ENCODE measurements at places on chromosomes 4 and X. TPM values are rescaled to one million over a fixed set of nuclear protein-coding genes. Genes with fewer than 3 reads are reported as not detected.

Gene LONRF3
- 8.4 TPM for total RNA-seq

Gene SH3D19
- total RNA-seq = 71.5 TPM

- no peak for DNase-seq
Observed at GRCh38 chr4:77006753-77007353, 57.3 kb downstream of the SEPTIN11 start.

DNA sequence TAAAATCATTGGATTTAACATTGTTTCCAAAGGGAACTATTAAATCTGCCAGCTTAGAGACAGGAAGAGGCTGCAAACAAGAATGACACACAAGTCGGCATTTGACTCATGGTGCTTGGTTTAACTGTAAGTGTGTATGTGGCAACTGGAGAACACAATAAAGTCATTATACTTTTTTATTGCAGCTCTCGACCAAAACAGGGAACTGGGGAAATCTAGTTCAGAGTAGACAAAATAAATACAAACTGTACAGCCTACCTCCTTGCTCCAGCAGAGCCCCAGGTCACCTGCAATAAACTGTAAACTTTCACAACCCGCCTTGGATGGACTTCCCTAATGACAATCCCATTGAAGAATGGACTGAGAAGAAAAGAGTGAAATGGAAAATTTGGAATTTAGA is 24.0 kb downstream of the NPY5R start:
- DNase-seq = no peak

- no peak for DNase-seq
Observed at GRCh38 chr4:54315561-54316538, 86.8 kb downstream of the PDGFRA start.

DNA sequence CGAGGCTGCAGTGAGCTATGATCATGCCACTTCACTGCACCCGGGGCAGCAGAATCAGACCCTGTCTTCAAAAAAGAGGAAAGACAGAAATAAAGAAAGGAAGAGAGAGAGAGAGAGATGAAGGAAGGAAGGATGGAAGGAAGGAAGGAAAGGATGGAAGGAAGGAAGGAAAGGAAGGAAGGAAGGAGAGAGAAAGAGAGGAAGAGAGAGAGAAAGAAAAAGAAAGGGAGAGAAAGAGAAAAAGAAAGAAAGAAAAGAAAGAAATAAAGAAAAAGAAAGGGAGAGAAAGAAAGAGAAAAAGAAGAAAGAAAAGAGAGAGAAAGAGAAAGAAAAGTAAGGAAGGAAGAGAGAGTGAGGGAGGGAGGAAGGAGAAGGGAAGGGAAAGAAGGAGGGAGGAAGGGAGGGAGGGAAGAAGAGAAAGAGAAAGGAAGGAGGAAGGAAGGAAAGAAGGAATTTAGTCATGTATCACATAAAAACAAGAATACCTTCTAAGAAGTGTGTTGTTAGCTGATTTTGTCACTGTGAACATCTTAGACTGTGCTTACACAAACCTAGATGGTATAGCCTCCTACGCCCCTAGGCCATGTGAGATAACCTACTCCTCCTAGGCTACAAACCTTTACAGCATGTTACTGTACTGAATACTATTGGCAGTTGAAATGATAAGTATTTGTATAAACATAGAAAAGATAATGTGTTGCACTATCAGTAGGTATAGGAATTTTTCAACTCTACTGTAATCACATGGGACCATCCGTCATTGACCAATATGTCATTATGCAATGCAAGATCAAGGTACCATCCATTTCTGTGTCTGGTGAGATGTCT is 17.4 kb upstream of the AFF1 start:
- DNase-seq = no peak

DNA sequence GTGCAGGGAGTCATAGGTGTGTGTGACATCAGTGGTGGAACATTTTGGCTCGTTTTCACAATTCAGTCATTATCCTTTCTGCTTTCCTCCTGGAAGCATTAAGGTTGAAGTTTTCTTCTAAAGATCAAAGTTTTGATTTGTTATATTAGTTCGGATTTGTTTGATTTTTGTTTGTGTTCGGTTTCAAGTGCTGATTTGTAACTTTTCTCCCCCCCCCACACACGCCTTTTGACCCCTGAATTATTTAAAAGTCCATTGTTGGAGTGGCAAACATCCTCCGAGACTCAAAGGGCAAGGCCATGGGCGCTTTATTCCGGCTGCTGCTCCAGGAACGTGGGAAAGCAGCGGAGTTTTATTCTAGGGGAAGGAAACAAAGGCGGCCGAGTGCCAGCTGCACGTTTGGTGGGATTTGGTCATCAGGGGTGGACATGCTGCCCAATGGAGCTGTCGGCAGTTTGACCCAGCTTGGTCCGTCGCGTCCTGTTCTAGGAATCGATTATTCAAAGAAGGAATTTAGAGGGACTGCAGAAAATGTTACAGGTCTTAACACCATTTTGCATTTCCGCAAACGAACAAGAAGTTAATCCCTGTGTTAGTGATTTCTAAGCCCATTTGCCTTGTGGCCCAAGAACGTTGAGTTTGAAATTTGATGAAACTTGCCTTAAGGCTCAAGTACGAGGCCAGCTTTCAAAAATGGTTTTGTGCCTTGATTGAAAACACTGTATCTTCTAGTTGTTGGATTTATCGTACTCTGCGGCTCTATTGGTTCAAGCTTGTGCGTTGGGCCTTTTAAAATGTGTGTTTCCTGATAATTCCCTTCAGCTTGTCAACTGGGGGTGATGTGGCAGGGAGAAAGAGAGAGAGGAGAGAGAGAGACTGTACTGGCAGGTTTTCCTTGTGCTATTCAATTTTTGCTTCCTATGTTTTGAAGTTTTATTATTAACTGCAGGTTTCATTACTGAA is 565 bp upstream of the ZNF41 start:
- peak; percentile 48 for DNase-seq

Gene PABPC4L
- 3.0 TPM for total RNA-seq

DNA sequence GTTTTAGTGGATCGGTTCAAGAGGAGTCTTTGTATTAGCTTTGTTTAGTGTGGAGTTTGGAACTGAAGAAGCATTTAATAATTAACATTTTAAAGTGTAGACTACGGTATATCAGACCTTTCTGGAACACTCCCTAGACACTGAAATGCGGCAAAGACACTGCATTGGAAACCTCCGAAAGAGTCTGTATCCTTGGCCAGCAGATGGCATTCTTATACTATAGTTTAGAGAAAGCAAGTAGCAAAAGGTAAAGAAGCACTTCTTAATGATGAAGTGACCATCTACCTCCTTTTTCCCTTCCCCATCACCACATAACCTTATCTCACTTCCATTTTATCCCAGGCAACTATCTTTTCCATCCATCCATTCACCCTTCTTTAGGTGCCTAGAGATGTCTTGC is 7.6 kb downstream of the FABP2 start:
- no peak for DNase-seq

Gene CRLF2
- total RNA-seq = 0.42 TPM

DNA sequence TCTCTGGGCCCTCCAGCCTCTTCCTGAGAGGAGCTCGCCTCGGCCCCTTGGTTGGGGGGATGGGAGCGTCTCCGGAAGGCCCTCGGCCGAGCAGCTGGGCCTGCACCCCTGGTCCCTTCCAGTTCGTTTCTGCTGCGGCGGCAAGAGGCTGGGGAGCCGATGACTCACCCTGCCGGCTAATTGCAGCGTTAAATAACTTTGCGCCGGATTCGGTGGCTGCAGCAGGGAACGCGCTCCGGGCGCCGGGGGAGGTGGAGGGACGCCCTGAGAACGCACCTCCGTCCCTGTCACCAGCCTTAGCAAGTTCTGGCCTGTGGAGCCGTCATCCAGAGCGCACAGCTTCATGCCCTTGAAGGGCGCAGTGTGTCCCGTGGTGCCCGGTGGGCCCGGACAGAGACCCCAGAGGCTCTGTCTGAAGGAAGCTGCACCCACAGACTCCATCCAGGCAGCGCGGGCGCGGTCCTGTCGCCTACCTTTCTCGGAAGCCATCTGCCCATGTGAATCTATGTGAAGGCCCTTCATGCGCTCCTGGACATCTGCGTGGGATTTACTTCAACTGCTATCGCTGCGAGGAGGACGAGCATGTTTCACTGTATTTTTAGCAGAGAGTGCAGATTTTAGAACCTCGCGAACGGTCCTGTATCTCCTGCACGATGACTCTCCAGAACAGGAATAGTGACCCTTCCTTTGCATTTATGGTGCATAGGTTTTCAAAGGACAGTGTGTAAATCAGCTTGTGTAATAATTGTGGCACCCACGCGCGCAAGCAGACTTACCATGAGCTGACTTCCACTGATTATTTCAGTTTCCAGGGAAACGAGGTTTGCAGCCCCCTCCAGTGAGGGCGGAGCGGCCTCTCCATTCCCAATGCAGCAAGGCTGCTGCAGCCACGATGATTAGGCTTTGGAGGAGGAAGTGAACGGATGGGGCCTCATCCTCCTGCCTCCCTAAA is 1.7 kb upstream of the TMEM271 start:
- no peak for DNase-seq

Gene NFXL1
- 16.7 TPM for total RNA-seq

- no peak for DNase-seq
Observed at GRCh38 chr4:125703443-125703842, 388.7 kb downstream of the FAT4 start.

GRCh38 chrX:86806786-86807185 is 658.5 kb downstream of the DACH2 start:
- no peak for DNase-seq

- DNase-seq = no peak
Observed at GRCh38 chr4:109803924-109804571, 2.2 kb upstream of the CFI start.

Gene VSIG1
- not detected for total RNA-seq

DNA sequence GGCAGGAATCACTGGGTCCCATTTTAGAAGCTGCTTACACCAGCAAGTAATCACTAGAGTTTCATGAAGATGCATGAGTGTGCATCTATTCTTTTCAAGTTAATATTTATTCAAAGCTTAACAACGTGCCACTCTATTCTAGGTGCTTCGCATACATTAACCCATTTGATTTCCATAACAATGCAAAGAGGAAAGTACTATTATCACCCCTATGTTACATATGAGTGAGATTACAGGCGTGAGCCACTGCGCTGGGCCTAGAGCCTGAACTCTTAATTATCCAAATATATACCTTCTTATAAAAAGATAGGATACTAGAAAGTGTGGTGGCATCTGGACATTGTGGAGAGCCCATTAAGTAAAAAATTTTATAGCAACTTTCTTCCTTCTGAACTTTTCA is 65.4 kb downstream of the CXCL13 start:
- DNase-seq = no peak

DNA sequence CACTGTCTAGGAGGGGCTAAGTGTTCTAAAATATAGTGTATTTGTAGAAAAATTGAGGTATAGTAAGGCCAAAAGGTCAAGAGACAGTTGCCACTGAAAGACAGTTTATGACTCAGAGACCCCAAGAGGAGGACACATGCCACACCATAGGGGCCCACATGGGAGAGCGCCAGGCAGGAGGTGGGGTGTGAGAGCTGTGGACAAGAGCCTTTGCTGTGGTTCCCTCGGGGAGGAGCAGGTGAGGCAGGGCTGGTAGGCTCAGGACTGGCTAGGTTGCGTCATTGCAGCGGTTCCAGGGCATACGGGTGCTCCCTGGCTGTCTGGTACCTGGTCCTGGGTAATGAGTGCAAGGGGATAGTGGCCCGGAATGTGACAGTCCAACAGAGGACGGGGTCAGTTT is 37.6 kb downstream of the CCNQ start:
- DNase-seq = no peak

Gene SLC34A2
- 1.4 TPM for total RNA-seq

DNA sequence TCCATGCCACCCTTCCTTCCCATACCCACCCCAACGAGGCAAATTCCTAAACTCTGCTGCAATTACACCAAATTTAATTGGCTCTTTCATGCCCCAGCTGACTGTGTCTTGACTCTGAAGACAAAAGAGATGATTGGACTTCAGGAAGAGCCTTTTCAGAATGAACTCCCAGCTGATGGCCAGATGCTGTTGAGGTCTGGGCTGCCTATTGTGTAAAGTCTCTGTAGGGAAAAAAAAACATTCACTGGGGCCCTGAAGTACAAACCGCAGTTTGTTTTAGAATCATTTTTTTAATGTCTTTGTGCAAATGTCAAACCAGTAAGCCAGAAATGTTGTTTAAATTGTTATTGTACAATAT is 174.8 kb downstream of the HHIP start:
- DNase-seq = no peak

Gene ZCCHC13
- total RNA-seq = not detected

- DNase-seq = no peak
Observed at GRCh38 chr4:15765910-15766697, 12.0 kb upstream of the CD38 start.

GRCh38 chrX:155179346-155179997 is 36.8 kb upstream of the VBP1 start:
- no peak for DNase-seq

GRCh38 chrX:148457279-148457678 is 43.1 kb upstream of the AFF2 start:
- DNase-seq = no peak

Gene LRIT3
- 0.26 TPM for total RNA-seq

Gene ITM2A
- 40.7 TPM for total RNA-seq

DNA sequence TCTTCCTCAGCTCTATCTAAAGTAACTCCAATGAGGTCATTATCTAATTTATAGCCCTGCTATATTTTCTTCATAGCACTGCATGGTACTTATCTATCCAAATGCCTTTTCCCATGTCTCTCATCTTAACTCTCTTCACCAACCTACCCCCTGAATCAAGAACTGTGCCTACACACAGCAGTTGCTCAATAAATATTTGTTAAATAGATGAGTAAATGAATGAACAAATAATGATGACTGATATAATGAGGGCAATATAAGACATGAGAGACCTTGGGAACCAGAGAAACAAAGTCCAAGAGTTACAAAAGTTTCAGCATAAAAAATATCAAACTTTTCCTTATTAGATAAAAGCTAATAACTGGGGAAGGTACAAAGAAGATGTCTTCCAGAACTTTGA is 19.6 kb downstream of the CAMK2D start:
- no peak for DNase-seq

Gene SLC9B1
- 1.6 TPM for total RNA-seq

GRCh38 chr4:43564591-43564990 is 672.1 kb downstream of the GRXCR1 start:
- DNase-seq = no peak

- no peak for DNase-seq
Observed at GRCh38 chrX:906586-906985, 276.0 kb downstream of the SHOX start.

Gene NR0B1
- not detected for total RNA-seq

GRCh38 chrX:40008791-40009461 is 88.8 kb downstream of the BCOR start:
- peak; percentile 77 for DNase-seq

DNA sequence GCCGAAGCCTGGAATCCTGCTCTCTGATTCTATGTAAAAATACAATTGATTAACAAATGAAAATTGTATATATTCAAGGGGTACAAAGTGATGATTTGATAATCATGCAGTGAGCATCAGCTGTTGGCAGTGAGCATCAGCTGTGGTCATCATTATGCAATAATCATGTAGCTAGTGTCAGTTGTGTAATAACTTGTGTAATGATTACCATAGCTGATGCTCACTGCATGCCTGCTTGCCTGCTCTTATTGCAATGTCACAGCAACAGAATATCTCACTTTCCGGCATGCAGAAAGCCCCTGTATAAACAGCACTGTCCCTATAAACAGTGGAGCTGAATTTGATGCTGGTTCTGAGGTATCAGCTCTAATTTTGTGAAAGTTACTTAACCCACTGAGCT is 46.8 kb downstream of the SULT1B1 start:
- DNase-seq = no peak

Gene PRDM5
- total RNA-seq = 14.0 TPM

Gene UFSP2
- 36.1 TPM for total RNA-seq

All from aorta (tissue), 5 donors.